ENCODE measurements at places on chromosomes 2 and 18.
A peak's percentile ranks its signal among the peaks of the same experiment; 100 is the strongest.

GRCh38 chr18:68722821-68723220 is 7.9 kb upstream of the TMX3 start:
- no peak for DNase-seq

DNA sequence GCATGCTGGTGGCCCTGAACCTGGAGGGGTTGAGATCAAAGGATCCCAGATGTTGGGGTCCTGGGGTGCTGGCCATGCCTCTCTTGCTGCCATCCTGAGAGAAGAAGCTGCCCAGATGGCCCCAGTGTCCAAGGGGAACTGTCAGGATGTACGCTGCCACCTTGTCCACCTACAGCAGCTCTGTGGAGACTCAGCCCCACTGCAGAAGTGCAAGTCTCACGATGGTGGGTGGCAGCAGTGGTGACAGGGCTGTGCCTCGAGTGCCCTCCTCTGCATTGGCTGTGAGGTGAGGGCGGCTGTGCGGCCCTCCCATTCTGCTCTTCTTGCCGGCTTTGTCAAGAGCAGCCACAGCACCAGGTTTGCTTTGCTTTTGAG is 24.7 kb downstream of the ODC1 start:
- DNase-seq, result no peak

DNA sequence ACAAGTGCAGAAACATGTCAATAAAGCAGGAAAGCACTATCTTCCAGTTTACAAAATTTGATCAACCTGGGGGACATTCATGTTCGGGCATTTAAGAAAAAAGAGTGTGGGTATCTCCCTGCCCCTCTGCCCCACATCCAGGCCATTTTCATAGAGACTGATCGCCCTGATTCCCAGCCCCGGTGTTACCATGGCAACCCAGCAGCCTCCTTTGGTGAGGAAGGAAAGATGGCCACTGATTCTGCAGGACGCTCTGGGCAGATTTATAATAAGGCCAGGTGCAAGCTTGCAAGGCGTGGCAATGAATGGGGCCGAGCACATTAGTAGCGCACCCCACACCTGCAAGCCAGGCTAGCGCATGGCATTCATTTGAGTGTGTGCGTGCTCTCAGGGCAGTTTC is 36.7 kb upstream of the ARL4C start:
- DNase-seq, result no peak

- DNase-seq, result peak; percentile 56
Measured at GRCh38 chr2:141498561-141498960, 632.3 kb downstream of the LRP1B start.

GRCh38 chr18:6024745-6025248 is 129.5 kb upstream of the TMEM200C start:
- DNase-seq, result no peak

- no peak for DNase-seq
Measured at GRCh38 chr2:196187898-196188458, 16.6 kb upstream of the STK17B start.

GRCh38 chr2:7108792-7109532 is 191.8 kb downstream of the RNF144A start:
- no peak for DNase-seq

GRCh38 chr2:180692322-180692721 is 288.1 kb upstream of the UBE2E3 start:
- no peak for DNase-seq
